Bladder microvascular endothelial cell (primary cell): ENCODE measurements at places on chromosomes 1 and 21. TPM values are rescaled to one million over a fixed set of nuclear protein-coding genes. Genes with fewer than 3 reads are reported as not detected.

Gene KRTAP12-3
- total RNA-seq, result not detected in 2 replicates

Gene OR2T29
- not detected in 2 replicates for total RNA-seq

Gene EPHB2
- total RNA-seq, result 7.0 and 66.9 TPM in 2 replicates

Gene GSTM1
- total RNA-seq, result not detected in 2 replicates

Gene LRRN2
- 0.19 TPM in 1 of 2 replicates, not detected in the other for total RNA-seq

Gene EXTL2
- 8.9 and 15.2 TPM in 2 replicates for total RNA-seq

Gene SLC9C2
- under 0.01 TPM in 1 of 2 replicates, not detected in the other for total RNA-seq

Gene OR2T11
- not detected in 2 replicates for total RNA-seq

Gene TMEM81
- total RNA-seq, result 0.65 and 2.3 TPM in 2 replicates

Gene GTF2B
- total RNA-seq, result 27.0 and 44.9 TPM in 2 replicates

Gene FMO3
- total RNA-seq, result 0.06 TPM in 1 of 2 replicates, not detected in the other

Gene WNT2B
- total RNA-seq, result 0.97 and 4.1 TPM in 2 replicates

Gene LIN28A
- total RNA-seq, result not detected in 2 replicates

Gene RIPK4
- under 0.01 and 0.06 TPM in 2 replicates for total RNA-seq

Gene VWA5B1
- not detected in 2 replicates for total RNA-seq

Gene KRTAP19-3
- total RNA-seq, result not detected in 2 replicates

Gene TCHHL1
- total RNA-seq, result not detected in 2 replicates

Gene CBS
- 5.7 and 9.9 TPM in 2 replicates for total RNA-seq

Gene TMEM52
- total RNA-seq, result 0.13 TPM in 1 of 2 replicates, not detected in the other

Gene SMIM1
- 0.44 and 0.49 TPM in 2 replicates for total RNA-seq

Gene GRHL3
- total RNA-seq, result not detected in 2 replicates

Gene LHX8
- not detected in 2 replicates for total RNA-seq

Gene BATF3
- 0.16 and 1.0 TPM in 2 replicates for total RNA-seq

Gene ARHGAP30
- total RNA-seq, result not detected in 2 replicates

Gene FCRL5
- total RNA-seq, result not detected in 2 replicates

Gene SYT14
- total RNA-seq, result 0.32 and 1.1 TPM in 2 replicates

Gene STYXL2
- total RNA-seq, result not detected in 2 replicates
